ENCODE measurements at places on chromosomes 12 and 14.
A peak's percentile ranks its signal among the peaks of the same experiment; 100 is the strongest.

- no peak for DNase-seq
These were observed 21.3 kb downstream of the KCNA5 start for GRCh38 chr12:5064913-5065490.

GRCh38 chr12:39123580-39124253, 218.3 kb upstream of the CPNE8 start:
- DNase-seq, result no peak

GRCh38 chr12:124913474-124914391, 717 bp downstream of the UBC start:
- peak; percentile 87 for DNase-seq

GRCh38 chr14:28782301-28782700, 15.7 kb downstream of the FOXG1 start:
- no peak for DNase-seq

- no peak for DNase-seq
These were observed 91.0 kb upstream of the EEA1 start for GRCh38 chr12:93019975-93020630.

DNA sequence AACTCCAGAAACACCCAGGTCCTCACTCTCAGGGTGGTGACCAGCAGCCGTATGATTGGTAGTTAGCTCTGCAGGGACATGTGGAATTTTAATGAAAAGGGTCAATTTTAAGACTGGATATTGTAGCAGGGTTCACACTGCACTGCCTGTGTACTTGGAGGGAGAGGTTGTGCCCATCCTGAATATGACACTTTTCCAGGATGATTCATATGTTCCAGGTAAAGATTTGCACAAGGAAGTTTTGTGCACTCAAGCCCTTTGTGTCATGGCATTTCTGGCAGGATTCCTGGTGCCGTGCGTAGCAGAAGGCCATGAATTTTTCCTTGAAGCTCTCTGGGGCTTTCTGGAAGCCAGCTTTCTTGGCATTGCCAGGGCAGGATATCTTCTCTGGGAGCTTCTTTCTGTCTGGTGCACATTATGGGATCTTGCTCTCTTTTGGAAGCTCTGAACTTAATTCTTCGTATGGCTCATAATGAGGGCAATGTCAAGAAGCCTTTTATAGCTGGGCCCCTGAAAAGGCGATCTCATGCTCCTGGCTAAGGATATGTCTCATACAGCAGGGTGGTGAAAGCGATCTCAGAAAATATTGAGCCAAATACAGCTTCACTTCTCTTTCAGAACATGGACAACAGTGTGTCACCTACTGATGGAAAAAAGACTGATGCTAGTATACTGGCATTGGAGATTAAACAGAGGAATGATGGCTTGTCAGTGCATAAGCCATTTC, 1133.9 kb downstream of the AACS start:
- no peak for DNase-seq
